ENCODE measurements at places on chromosomes 16 and 17.

DNA sequence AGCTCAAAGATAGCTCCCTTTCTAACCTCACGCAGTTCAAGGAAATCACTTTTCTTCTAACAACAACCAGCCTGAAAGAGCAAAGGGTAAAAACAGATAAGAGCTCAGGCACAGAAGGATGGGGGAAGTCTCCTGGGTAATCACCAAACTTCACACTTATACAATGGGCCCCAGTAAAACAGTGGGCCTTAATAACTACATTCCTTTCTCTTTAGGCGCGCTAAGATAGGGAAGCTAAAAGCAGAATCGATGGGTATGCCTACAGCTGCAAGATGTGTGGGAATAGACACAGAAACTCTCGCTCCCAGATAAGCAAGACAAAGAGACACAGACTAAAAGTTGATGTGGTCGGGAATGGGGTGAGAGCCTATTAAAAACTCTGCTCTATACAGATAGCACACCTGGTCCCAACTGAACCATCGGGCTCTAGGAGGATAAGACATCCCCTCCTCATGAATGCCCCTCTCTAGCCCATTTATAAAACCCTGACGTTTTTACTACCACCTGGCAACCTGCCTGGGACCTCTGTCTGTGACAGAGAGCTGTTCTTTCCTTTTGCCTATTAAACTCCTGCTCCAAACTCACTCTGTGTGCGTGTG lies 826 bp downstream of the LYZL6 start:
- DNase-seq = peak; percentile 4

- DNase-seq = no peak
Measured at GRCh38 chr16:3766177-3766576, 48.9 kb upstream of the TRAP1 start.

- no peak for DNase-seq
Measured at GRCh38 chr16:51008607-51009006, 142.5 kb downstream of the SALL1 start.

- peak; percentile 80 for DNase-seq
Measured at GRCh38 chr16:56193951-56194726, 2.9 kb downstream of the GNAO1 start.

GRCh38 chr17:48012151-48012520 lies 25.5 kb downstream of the COPZ2 start:
- peak; percentile 56 for DNase-seq

GRCh38 chr16:2787961-2788360 lies 601 bp upstream of the PRSS33 start:
- DNase-seq = no peak

- peak; percentile 98 for DNase-seq
Measured at GRCh38 chr16:65002265-65002664, 119.6 kb downstream of the CDH11 start.

GRCh38 chr17:72427761-72428109 lies 306.9 kb downstream of the SOX9 start:
- no peak for DNase-seq

GRCh38 chr17:4313221-4314114 lies 49.7 kb upstream of the ANKFY1 start:
- DNase-seq = no peak

DNA sequence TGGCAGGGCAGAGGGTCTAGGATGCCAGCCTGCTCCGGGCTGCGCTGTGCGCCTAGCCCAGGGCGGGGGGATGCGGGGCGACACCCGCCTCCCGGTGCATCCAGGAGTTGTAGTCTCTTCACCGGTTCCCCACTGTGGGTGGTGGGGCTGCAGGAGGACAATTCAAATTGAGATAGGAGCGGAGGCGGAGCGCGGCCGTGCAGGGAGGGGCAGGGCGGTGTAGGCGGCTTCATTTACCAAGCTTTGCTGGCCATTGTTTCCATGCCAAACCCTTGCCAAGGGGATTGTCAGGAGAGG lies 2047.4 kb downstream of the TP53TG3F start:
- no peak for DNase-seq

GRCh38 chr16:80372341-80372740 lies 168.5 kb upstream of the DYNLRB2 start:
- no peak for DNase-seq
